ENCODE measurements at places on chromosomes 16 and 17. TPM values are rescaled to one million over a fixed set of nuclear protein-coding genes. Genes with fewer than 3 reads are reported as not detected.

Gene KRT33A
- total RNA-seq: not detected

Gene CAPNS2
- not detected for total RNA-seq

Gene SHISA6
- total RNA-seq: 3.3 TPM

Gene SULT1A4
- total RNA-seq: 0.94 TPM

Gene ALOX12
- not detected for total RNA-seq

Gene NPIPB2
- total RNA-seq: 0.78 TPM

Gene C16orf95
- 3.1 TPM for total RNA-seq

Gene MYH10
- 142 TPM for total RNA-seq

Gene VAT1L
- 13.4 TPM for total RNA-seq

Gene KRT15
- total RNA-seq: 0.16 TPM

Gene GGA2
- 27.8 TPM for total RNA-seq

Gene PLCG2
- total RNA-seq: 1.6 TPM

Gene ZPBP2
- total RNA-seq: not detected

Gene KRTAP2-1
- total RNA-seq: not detected

Gene KRT27
- not detected for total RNA-seq

Gene TBC1D3I
- 0.62 TPM for total RNA-seq

Gene AOC3
- 0.16 TPM for total RNA-seq

Gene ARL17B
- total RNA-seq: 15.3 TPM

Gene RAB26
- total RNA-seq: 5.8 TPM

Gene ZNF385C
- total RNA-seq: 0.31 TPM

Gene NPW
- total RNA-seq: not detected

Gene CD7
- not detected for total RNA-seq

Gene KREMEN2
- not detected for total RNA-seq

Gene KRT34
- total RNA-seq: 0.31 TPM

Gene CCL13
- total RNA-seq: not detected

Gene ARHGAP27
- 2.0 TPM for total RNA-seq

Gene KRTAP1-5
- total RNA-seq: not detected

Gene G6PC1
- total RNA-seq: not detected

Gene CIBAR2
- total RNA-seq: not detected

Gene SRCIN1
- 24.5 TPM for total RNA-seq

Gene LRRC37A2
- 7.6 TPM for total RNA-seq

Gene FKBP10
- total RNA-seq: 11.2 TPM

Gene AIPL1
- not detected for total RNA-seq

Gene CLEC3A
- total RNA-seq: not detected

Gene CCL23
- not detected for total RNA-seq

Gene HOXB6
- not detected for total RNA-seq

Gene PTX4
- total RNA-seq: not detected

Gene RAB11FIP4
- total RNA-seq: 54.4 TPM

Gene TMEM204
- total RNA-seq: 2.5 TPM

Gene HNF1B
- not detected for total RNA-seq

Gene CDRT15L2
- not detected for total RNA-seq

Gene SDR42E1
- total RNA-seq: not detected

Gene HIC1
- total RNA-seq: 3.1 TPM

Gene PSMD12
- 53.5 TPM for total RNA-seq

Gene STH
- total RNA-seq: 3.9 TPM

Gene DHODH
- total RNA-seq: 3.9 TPM

Gene ZP2
- not detected for total RNA-seq

Gene ZDHHC7
- total RNA-seq: 24.0 TPM

Gene TRAF4
- 35.6 TPM for total RNA-seq

All from occipital lobe (tissue), 3 donors.